Right hindlimb (tissue), 1 donor: ENCODE measurements at places on chromosomes 2 and 18.

- DNase-seq, result no peak
Measured at GRCh38 chr2:125961739-125962138, 694.2 kb upstream of the GYPC start.

GRCh38 chr18:31401156-31402025, 24.8 kb downstream of the DSG4 start:
- no peak for DNase-seq

- DNase-seq, result no peak
Measured at GRCh38 chr2:96547203-96547641, 10.7 kb downstream of the ARID5A start.

DNA sequence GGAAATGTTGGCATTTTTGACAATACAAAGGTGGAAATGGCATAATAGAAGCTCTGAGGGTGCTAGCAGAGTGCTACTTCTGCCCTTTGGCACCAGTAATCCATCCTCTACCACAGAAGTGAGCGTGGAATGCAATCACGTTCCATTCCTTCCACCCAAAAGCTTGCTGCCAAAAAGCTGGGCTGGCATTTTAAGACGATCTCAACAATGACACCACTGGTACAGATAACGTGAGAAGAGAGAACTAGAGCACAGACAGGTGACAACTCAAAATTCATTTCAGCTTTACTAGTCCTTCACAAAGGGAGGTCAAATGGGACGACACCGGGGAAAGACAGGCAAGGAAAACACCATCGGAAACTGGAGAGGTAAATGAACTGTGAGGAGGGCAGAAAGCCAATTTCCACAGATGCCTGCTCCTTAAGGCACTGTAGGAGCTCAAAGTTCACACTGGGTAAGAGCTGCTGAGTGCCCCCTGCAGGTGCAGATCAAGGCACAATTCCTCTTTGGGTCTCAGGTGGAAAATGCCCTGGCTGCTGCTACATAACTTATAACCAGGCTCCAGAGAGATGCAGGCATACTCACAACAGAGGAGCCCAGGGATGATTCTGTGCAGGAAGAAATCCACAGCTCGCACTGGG, 50.7 kb upstream of the RNU4ATAC start:
- DNase-seq, result peak; percentile 33

GRCh38 chr2:20680744-20681375, 13.9 kb downstream of the GDF7 start:
- no peak for DNase-seq

DNA sequence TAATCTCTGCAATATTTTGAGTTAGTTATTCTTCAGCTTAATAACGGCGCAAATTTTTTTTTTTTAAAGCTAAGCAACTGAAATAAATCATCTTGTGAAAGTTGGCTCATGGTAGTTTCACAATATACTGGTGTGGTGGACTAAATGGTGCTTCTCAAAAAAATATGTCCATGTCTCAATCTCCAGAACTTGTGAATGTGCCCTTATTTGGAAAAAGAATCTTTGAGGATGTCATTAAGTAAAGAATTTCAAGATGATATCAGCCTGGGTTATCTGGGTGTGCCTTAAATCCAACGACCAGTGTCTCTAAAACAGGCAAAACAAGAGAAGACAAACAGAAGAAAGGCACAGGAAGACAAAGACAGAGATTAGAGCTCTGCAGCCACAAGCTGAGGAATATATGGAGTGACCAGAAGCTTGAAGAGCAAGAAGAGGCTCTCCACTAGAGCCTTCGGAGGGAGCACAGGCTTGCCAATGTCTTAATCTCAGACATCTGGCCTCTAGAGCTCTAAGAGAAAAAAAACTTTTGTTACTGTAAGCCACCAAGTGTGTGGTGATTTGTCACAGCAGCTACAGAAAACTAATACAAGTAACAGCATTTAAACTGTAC, 71.4 kb downstream of the HNMT start:
- no peak for DNase-seq

GRCh38 chr2:118627156-118627555, 220.3 kb downstream of the EN1 start:
- no peak for DNase-seq

DNA sequence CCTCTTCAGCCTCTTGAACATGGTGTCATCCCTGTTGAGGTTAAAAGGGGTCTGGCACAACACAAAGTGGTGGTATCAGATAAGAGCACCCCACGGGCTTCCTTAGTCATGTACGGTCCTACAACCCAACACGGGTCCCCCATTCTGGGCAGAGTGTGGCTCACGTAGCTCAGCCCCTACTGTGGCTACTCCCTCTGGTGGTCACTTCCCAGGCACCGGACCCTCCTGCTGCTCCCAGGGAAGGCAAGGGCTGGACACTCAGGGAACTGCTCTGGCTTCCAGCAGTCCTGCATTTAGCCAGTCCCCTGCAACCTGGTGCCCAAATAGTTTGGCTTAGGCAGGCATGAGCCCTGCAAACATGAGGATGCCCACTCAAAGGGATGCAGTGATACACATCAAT, 58.6 kb downstream of the GALNT14 start:
- DNase-seq, result no peak

GRCh38 chr2:40173276-40173675, 278.6 kb downstream of the SLC8A1 start:
- DNase-seq, result no peak

- DNase-seq, result no peak
Measured at GRCh38 chr18:41761333-41762018, 193.6 kb upstream of the PIK3C3 start.

GRCh38 chr2:142893241-142893640, 15.8 kb downstream of the KYNU start:
- no peak for DNase-seq

- no peak for DNase-seq
Measured at GRCh38 chr2:172535119-172535518, 20.8 kb upstream of the PDK1 start.

DNA sequence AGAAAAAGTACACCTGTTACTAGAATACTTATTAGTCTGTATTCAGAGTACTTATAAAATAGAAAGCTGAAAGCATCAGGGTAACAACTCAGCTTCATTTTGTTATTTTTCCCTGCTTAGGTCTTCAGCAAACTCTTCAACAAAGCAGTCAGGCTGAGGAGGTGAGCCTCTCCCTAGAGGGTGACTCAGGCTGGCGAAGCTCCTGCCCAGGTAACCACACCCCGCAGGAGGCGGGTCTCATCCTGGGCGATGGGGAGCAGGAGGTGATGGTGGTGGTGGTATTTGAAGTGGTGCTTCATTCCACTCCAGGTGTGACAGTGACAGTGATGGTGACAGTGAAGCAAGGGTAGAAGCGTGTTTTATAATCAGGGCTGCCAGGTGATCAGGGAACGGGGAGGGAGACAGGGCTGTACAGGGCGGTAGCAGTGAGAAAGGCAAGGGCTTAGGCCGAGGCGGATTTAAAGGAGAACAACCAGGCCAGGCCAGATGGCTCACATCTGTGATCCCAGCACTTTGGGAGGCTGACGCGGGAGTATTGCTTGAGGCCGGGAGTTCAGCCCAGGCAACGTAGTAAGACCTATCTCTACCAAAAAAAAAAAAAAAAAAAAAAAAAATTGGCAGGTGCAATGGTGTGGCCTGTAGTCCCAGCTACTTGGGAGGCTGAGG, 127.1 kb downstream of the SOCS6 start:
- DNase-seq, result no peak

GRCh38 chr2:48279344-48280090, 250.4 kb upstream of the STON1 start:
- DNase-seq, result no peak

GRCh38 chr2:64681479-64681967, 27.8 kb upstream of the SERTAD2 start:
- DNase-seq, result no peak

DNA sequence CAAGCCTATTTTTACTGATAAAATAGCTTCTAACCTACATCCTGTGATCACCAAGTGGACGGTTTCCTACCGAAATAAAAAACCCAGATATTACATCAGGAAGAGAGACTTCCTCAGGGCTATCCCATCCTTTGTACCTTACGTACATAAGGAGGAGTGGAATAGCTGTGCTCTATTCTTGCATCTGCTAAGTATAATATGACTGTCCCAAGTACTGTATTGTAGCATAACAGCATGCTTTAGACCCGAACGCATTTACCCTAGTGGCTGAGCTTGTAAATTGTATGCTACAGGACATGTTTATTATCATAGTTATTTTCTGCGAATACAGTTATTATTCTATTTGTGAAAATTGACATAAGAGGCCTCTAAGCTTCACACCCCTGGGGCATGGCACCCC, 302.4 kb downstream of the CLIP4 start:
- DNase-seq, result no peak

GRCh38 chr2:192127434-192127833, 67.3 kb downstream of the TMEFF2 start:
- DNase-seq, result no peak

GRCh38 chr2:138275881-138276280, 225.7 kb upstream of the SPOPL start:
- no peak for DNase-seq

DNA sequence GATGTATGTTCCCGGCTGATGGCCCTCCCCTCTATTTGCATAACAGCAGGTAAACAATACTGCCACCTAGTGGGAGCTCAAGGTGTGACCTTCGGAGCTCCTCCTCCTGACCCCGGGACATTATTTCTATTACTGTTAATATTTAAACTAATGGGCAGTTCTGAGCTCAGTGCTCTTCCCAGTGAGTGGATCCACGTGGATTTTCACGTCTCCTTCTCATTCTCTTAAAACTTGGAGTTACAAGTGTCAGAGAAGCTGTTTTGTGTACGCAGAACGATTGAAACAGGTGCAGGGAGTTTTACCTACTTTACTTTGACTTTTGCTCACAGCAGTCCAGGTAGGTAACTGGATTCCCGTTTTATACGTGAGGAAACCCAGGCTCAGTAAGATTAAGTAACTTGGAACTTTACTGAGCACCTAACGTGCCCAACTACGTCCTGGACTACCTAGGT, 127.3 kb downstream of the PRKCE start:
- DNase-seq, result peak; percentile 47

DNA sequence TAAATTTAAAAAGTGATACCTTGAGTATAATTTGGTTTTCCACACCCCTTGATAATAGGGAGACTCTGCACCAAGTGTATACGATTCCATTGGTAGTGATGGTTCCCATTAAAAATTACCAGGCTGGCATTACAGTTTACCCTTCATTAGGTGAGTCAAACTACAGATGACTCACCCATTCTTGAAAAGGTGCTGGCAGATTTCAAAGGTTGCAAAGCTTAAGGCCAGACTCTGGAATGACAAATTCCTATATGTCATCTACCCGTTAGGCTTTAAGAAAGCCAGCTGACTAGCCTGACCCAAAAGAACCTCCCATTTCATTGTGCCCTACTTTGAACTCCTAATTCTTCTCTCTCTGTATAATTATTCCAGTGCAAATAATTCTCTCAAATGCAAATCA, 124.4 kb downstream of the LRRTM4 start:
- DNase-seq, result no peak

DNA sequence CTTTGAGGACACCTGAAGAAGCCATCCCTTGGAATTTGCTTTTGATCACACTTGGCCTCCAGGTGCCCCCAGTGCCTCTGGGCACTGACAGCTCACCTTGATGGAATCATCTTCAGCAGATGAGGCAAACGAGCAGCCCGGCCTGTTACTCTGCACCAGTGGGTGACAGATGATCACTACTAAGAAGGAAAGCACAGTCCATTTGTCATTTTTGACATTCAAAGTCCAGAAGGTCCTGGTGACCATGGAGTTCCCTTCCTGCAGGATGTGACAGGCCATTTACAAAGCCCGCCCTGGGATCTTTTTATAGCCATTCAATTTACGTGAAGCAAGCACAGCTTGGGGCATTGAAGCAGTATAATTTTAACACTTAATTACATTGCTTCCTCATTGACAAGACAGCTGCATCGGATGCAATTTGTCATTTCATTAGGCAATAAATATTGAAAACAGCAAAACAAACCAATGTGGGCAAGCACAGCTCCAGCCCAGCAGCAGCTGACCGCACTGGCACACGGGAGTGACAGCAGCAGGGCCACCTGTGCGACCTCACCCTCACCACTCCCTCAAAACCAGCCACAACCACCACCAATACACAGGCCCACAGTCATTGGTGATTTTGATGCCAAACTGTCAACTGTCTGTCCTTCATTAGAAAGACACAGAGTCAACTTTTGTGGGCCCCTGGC, 76.0 kb upstream of the SLC66A3 start:
- no peak for DNase-seq

- DNase-seq, result peak; percentile 21
Measured at GRCh38 chr2:96877042-96877451, 7.2 kb upstream of the SEMA4C start.

- no peak for DNase-seq
Measured at GRCh38 chr18:12766986-12767433, 64.2 kb downstream of the PSMG2 start.

DNA sequence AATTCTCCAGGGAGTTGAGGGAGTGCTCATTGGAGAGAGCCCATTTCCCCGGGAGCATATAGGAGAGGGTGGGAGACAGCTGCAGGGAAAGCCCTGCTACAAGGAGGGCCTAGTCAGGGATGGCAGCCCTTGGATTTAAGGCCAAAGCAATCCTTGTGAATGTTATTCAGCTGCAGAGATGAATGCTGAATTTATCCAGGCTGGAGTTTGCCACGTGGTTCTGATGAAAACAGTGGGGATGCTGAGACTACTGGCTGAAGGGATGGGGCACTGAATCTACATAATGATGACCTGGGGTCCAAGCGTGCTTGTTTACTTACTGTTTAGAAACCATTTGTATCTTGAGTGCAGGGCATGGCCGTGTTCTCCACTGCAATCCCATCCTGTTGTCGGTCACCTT, 35.6 kb upstream of the RNF149 start:
- DNase-seq, result no peak

- no peak for DNase-seq
Measured at GRCh38 chr18:45900623-45901022, 66.5 kb downstream of the EPG5 start.

DNA sequence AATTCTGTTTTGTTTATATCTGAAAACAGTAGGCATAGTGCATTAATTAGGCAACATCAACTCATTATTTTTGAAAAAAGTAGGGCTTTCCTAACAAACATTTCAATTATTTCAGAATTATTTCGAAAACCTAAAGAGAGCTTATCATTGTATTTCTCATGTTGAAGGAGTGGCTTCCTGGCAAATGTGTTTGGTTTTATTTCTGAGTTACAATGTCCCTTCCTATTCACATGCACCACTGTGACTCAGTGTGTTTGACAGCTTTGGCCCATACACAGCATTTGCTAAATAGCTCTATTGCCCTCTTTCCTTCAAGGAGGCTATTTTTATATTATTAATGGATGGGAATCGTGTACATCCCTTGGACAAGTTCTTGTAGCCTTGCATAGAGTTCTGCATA, 205.9 kb downstream of the PTGR3 start:
- DNase-seq, result no peak

DNA sequence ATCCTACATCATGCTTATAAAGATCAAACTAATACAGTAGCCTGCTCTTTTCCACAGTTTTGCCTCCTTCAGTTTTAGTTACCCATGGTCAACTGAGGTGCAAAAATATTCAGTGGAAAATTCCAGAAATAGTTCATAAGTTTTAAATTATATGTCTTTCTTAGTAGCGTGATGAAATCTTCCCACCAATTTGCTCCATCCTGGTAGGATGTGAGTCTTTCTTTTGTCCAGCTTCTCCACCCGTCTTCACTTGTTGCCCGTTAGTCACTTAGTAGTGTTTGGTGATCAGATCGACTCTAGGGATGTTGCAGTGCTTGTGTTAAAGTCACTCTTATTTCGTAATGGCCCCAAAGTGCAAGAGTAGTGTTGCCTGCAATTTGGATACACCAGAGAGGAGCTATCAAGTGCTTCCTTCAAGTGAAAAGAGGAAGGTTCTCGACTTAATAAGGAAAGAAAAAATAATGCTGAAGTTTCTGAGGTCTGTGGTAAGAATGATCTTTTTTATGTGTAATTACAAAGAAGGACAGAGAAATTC, 57.0 kb downstream of the CEP192 start:
- no peak for DNase-seq
